ENCODE measurements at places on chromosomes 12 and 14. TPM values are rescaled to one million over a fixed set of nuclear protein-coding genes. Genes with fewer than 3 reads are reported as not detected.

GRCh38 chr14:102516531-102517391 lies 7.2 kb upstream of the ANKRD9 start:
- peak; percentile 28 for DNase-seq

GRCh38 chr12:9118158-9118557 lies 2.4 kb upstream of the A2M start:
- DNase-seq: no peak

DNA sequence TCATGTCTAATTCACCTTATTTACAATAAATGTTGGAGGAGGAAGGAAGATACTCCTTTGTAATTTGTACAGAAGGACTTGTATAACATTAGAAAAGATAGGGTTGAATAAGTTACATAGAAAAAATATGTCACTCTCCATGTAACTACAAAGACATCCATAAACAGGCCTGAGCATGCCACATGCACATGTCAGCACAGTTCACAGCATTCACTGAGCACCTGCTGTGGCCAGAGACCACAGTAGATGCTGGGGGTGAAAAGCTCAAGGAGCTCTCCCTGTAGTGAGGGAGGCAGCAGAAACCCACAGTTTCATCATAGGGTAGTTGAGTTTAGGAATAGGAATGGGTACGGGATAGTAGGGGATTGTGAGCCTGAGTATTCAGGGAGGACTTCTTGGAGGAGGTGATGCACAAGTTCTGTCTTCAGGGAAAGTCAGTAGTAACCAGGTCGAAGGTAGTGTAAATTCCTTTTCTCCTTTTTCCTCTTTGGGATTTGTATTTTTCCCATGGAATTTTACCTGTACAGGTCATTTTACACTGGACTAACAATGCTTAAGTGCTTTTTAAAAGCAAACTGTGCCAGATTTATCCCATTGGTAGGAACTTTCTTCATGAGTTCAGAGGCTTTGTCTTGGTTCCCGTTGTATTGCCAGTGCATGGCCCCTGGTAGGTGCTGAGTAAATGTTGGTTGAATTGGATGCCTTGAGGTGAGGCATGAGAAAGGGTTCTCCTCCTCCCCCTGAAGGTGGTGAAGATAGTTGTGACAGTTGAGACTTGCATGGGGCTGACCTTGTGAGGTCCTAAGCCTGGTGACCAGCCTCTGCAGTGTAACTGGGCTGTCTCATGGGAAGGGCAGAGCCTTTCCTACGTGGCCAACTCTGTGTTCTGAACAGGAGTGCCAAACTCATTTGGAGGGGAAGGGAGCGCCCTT lies 20.2 kb downstream of the PRKCH start:
- DNase-seq: no peak

DNA sequence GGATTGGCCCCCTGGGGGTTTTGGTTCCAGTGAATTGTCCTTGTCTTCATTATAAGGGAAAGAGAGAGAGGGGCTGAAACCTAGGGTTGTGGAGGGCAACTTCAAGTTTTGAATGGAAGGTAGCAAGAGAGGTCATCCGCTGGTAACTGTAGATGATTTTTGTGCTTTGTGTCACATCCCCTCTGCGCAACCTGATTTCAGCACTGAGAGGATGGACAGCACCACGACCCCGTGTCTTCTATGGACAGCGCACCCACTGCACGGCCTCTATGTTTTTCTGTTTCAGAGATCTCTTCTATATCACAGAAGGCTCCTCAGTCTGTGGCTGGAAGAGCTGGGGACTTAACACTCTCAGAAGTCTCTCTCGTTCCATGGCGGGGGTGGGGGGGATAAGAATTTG lies 127.0 kb upstream of the RPH3A start:
- DNase-seq: peak; percentile 42

- no peak for DNase-seq
Measured at GRCh38 chr14:52352061-52352491, 38.0 kb downstream of the PTGER2 start.

GRCh38 chr12:67568055-67568454 lies 80.5 kb upstream of the DYRK2 start:
- DNase-seq: no peak

Gene ITGB7
- total RNA-seq: not detected
